ENCODE measurements at places on chromosomes 7 and 10. TPM values are rescaled to one million over a fixed set of nuclear protein-coding genes. Genes with fewer than 3 reads are reported as not detected.

DNA sequence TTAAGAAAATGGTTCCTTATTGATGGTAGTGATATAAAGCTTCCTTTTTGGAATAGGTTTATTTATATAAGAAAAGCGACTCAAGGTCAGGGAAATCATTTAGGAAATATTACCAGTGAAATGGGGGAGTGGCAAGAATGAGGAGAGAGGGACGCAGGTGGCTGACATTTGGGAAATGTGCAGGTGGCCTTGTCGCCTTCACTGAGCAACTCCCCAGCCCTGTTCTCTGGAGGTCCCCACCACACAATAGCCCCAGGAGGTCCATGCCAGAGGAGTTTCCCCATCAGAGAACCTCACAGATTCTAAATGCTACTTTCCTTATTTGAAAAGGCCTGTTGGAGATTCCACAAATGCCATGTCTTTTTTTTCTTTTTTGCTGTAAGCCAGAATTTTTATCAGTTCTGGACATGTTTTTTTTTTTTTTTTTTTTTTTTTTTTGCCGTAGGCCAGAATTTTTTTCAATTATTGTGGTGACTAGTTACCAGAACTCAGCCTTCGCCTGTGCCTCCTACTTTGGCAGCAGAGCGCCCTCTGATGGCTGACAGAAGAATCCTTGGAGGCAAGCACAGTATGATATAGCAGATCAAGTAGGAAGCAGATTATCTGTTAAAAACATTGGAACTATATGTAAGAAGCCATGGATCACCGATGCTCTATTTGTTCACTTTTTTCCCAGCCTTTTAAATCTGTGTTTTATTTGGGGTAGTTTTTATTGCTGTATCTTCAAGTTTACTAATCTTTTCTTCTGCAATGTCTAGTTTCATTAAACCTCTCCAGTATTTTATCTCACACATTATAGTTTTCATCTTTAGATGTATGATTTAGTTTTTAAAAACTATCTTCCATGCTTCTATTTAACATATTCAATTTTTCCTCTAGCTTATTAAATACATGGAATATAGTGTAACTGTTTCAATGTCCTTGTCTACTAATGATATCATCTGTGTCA is 18.6 kb downstream of the OPALIN start:
- H3K27ac ChIP-seq: no peak overlapping the region
- no peak overlapping the region for H3K4me3 ChIP-seq
- peaks cover 12% of the 10 kb centered on the region for H3K27me3 ChIP-seq
- DNase-seq: peak; percentile 57

GRCh38 chr7:12370249-12370648 is 33.4 kb downstream of the VWDE start:
- no peaks in the 10 kb centered on the region for H3K27me3 ChIP-seq
- no peak overlapping the region for H3K4me3 ChIP-seq
- no peaks in the 10 kb centered on the region for H3K4me1 ChIP-seq
- H3K36me3 ChIP-seq: no peaks in the 10 kb centered on the region

- H3K4me3 ChIP-seq: no peak overlapping the region
- peaks cover 26% of the 10 kb centered on the region for H3K4me1 ChIP-seq
- no peak for DNase-seq
Observed at GRCh38 chr7:131354390-131354789, 26.7 kb downstream of the MKLN1 start.

- H3K27me3 ChIP-seq: peaks cover 40% of the 10 kb centered on the region
- no peaks in the 10 kb centered on the region for H3K36me3 ChIP-seq
- peaks cover 22% of the 10 kb centered on the region for H3K4me1 ChIP-seq
- peak within 1 kb of the TSS; percentile 78 for H3K4me3 ChIP-seq
- DNase-seq: peak; percentile 52
Observed at GRCh38 chr7:87600130-87601124, at the start of gene ABCB1. ABCB1 (minus strand) TSS chr7:87600884; CDS start chr7:87600184, 700 bp downstream.

Gene VPS37D
- total RNA-seq: 0.33 TPM

Measured in activated CD4-positive, alpha-beta memory T cell treated with anti-CD3 and anti-CD28 coated beads, Interleukin-2, amount 10 ng/mL, durations not matched to agents 7 days and 5 days (primary cell).